ENCODE measurements at places on chromosomes 12 and 14. TPM values are rescaled to one million over a fixed set of nuclear protein-coding genes. Genes with fewer than 3 reads are reported as not detected.
A peak's percentile ranks its signal among the peaks of the same experiment; 100 is the strongest.

AMHR2 gene
- not detected for total RNA-seq

CCDC196 gene
- total RNA-seq, result not detected

DNA sequence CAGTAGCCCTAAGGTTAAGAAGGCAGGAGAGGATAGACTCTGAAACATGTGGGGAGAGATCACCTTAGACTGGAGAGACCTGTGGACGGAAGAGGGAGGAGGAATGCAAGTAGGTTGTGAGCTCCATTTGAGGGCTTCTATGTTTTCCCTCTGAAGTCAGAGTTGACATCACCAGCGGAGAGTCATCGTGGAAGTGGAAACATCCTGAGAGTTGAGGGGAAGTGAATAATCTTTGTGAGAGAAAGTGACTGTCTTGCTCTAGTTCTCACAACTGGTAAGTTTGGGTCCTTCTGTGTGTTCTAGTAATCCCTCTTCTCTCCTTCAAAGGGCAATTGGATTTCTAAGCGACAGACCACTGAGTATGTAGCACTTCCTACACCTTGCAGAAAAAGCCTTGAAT is 103.6 kb upstream of the CCND2 start:
- no peak for DNase-seq

DNA sequence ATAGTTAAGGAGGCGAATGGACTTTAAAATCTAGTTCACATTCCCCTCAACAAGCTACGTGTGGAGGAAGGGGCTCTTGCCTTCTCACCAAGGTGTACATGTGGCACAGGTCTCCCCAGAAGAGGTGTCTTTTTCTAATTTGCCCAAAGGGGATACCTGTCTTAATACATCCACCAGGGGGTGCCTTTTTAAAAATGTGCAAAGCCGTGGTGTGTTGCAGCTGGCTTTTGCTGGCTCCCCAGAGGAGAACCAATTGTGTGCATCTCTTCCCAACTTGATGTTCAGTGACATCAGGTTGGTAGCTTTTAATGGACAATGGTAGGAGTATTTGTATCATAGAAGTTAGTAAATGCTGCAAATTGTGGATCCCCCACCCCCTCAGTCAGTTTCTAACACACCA is 33.8 kb downstream of the CREBL2 start:
- no peak for DNase-seq

GRCh38 chr14:98187281-98187680 is 1084.7 kb downstream of the BCL11B start:
- no peak for DNase-seq

DNA sequence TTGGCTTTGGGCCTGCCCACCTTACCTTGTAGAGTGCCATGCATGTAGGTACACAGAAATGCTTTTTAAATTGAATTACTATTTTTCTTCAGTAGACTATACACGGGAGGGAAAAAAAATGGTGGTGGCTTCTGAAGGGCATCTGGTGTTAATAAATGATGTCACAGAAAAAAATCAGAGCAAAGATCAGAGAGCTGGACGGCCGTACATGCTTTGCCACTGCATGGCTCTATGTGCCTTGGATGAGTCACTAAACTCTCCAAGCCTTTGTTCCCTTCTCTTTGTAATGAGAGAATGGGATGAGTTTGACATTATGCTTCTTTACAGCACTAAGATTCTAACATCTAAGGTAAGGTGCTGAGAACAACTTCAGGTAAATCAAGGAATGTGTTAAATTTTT is 376.4 kb upstream of the DDHD1 start:
- no peak for DNase-seq

GRCh38 chr12:68529466-68529865 is 81.2 kb upstream of the RAP1B start:
- DNase-seq, result no peak

DNA sequence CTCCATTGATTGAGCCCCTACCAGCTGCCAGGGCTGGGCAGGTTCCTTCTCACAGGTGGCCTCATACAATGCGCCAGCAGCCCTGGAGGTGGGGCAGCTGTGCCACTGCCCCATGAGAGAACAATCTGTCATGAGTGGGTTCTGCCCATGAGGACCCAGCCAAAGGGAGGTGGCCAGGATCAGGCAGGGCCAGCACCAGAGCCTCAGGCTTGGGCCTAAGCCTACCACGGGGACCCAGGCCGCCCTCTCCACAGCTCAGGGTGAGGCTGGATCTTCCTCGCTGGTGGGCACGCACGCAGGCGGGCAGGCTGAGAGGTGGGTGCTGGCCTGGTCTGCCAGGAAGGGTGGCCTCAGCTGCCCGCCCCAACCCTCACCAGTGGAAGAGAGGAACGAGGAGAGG is 110.7 kb downstream of the KIF26A start:
- no peak for DNase-seq

OR11H12 gene
- total RNA-seq, result not detected

DNA sequence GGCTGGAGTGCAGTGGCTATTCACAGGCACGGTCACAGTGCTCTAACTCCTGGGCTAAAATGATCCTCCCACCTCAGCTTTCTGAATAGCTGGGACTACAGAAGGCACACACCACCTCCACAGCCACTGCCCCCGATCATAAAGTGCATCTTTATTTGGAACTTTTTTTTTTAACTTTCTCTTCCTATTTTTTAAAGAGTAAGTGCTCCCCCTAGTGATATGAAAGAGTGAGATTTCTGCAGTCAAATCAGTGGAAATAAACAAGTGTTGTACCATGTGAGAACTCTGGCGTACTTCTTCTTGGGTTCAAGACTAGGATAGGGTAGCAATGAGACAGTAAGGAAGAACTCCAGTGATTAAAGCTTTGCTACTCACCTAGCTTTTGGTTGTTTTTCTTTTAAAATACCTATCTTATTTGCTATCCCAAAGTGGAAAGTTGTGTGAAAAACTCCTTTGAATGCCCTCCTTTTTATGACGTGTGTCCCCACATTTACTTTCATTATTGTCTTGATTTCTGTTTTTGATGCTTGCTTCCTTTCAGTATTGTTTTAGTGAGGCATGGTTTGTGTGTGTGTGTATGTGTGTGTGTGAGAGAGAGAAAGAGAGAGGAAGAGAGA is 6.6 kb downstream of the PPP4R4 start:
- peak; percentile 71 for DNase-seq

GRCh38 chr14:53126731-53127130 is 26.4 kb downstream of the DDHD1 start:
- no peak for DNase-seq

ABCC9 gene
- not detected for total RNA-seq

GDF3 gene
- not detected for total RNA-seq

LRRIQ1 gene
- not detected for total RNA-seq

GPN3 gene
- total RNA-seq, result 14.0 TPM

DNA sequence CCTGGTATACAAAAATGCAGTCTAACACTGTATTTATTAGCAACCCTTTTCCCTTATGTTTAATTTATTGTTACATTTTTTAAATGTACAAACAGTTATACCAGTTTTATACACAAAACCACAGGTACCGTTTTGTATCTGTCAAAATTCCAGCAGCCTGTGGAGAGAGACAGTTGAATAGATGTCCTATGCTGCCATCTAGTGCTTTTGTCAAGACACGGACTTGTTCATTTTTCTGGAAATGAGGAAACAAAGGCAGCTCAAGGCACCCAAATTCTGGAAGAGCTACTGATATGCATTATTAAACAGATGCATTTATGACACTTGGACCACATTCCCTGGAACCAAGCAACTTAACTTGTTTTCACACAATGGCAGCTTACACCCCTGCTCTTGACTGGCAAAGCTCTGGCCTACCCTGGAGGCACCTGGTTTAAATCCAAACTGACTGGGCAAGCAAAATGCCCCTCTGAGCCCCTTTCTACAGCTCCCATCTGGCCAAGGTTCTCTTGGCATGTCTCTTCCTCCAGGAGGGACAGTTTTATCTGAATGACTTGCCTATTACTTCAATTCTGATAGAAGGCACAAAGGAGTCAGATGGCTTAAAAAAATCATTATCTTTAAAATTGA is 286.9 kb upstream of the PRKD1 start:
- DNase-seq, result no peak

DNA sequence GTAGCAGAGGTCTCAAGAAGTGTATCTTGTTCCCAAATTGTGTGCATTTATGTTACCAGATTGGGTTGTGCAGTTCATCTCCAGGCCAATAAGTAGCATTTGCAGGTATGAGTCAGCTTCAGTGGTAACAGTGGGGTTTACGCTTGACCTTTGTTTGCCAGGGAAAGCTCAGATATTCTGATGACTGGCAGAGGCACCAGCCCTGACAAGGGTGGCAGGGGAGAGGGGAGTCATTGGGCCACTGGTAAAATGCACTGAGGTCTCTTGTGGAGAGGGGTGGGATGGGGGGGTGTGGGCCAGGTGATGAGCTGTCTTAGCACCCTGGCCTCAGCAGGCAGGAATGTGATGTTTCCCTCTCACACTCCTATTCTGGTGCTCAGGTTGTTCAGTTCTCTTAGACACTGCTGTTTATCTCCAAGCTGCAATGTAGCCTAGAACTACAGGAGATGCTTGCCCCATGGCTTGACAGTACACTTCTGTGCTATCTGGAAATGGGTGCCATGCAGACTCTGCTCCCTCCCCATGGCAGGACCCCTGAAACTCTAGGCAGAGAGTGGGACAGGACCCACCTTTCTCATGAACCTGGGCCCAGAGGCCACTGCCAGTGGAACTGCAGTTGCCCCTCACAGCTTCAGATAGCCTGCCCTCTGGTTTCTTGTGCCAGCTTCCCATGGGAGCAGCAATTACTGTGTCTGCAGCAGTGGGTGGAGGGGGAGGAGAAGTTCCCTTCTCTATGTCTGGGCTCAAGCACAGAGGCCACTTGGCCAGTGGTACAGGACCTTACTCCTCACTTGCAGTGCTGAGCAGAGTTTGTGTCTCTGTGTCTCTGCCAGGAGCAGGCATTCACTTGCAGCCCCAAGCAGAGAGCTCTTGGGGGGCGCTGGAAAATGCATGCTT is 31.9 kb downstream of the USP15 start:
- DNase-seq, result no peak

DNA sequence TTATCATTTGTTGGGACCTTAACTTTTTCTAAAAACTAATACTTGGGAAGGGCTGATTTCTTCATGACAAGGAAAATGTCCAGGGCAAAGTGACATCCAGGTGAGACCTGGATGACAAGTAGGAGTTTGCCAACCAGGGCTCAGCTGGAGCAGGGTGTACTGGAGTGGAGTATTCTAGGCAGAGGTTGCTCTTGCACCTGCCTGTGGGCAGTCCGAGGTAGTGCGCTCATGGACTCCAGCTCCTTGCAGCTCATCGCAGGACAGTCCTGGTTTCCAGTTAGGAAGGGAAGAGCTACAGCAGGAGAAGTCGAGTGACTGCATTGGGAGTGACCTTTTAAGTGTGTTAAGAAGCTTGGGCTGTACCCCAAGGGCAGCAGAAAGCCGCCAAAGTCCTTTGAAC is 175.9 kb downstream of the PELI2 start:
- no peak for DNase-seq

GRCh38 chr12:43807386-43807785 is 1.3 kb upstream of the TWF1 start:
- no peak for DNase-seq

- DNase-seq, result no peak
Observed at GRCh38 chr12:59928416-59928815, 332.6 kb downstream of the SLC16A7 start.

- no peak for DNase-seq
Observed at GRCh38 chr12:47038270-47038748, 41.1 kb upstream of the PCED1B start.

DNA sequence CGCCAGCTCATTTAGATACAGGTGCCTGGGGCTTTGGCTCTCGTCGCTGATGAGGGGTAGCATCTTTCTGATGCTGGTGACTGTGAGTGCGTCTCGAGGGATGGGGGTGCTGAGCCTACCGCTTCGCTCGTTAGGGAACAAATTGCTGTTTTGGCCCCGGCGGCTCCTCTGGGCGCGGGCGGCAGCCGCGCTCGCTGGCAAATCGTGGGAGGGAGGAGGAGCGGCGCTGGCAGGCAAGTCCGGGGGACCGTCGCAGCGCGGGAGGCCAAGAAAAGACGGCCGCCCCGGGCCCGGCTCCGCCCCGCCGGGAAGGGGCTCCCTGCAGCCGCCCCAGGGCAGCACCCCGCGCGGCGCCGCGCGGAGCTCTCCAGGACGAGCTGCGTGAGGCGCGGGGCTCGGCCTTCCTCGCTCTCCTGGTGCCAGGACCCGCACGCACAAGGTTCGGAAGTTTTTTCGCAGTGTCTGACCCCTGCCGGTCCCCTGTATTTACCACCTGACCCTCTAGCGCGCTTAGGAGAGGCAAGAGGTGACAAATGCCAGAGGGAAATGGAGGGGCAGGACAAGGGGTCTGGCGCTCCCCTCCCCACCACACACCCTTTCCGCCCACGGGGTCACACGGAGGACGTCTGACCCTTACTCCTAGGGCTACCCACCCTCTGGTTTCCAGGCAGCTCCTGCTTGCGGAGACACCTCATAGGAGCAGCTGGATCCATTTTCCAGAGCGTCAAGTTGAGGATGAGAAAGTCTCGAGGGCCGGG is 899 bp upstream of the KCNH3 start:
- DNase-seq, result no peak

HPD gene
- not detected for total RNA-seq

GRCh38 chr14:55582746-55583145 is 2.7 kb downstream of the KTN1 start:
- DNase-seq, result no peak

MDGA2 gene
- total RNA-seq, result not detected

- DNase-seq, result no peak
Observed at GRCh38 chr14:20614038-20614840, 23.1 kb upstream of the RNASE12 start.

GRCh38 chr14:85599939-85600338 is 70.0 kb downstream of the FLRT2 start:
- DNase-seq, result no peak

AKAP5 gene
- total RNA-seq, result 0.23 TPM

HECTD1 gene
- 166 TPM for total RNA-seq

- DNase-seq, result peak; percentile 21
Observed at GRCh38 chr14:70981000-70981952, 74.0 kb downstream of the PCNX1 start.

Data from naive thymus-derived CD8-positive, alpha-beta T cell (primary cell).